Activated CD4-positive, CD25-positive, alpha-beta regulatory T cell (primary cell): ENCODE measurements at places on chromosomes 7 and 10.

DNA sequence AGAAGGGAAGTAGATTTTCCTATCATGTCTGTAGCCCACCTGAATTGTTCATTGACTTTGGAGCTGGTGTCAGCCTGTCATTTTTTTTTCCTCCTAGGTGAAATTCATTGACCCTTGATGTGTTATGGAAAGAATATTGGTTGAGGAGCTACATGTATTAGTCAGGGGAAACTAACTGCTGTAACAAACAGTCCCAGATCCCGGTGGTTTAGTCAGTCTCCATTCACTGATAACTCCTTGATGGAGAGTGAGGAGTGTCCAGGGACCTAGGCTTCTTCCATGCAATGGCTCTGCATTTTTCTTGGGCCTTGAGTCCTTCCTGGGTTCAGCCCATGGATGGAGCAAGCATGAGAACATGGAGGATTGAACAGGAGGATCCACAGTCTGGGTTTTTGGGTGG lies 643.2 kb downstream of the LRMDA start:
- no peak for DNase-seq

DNA sequence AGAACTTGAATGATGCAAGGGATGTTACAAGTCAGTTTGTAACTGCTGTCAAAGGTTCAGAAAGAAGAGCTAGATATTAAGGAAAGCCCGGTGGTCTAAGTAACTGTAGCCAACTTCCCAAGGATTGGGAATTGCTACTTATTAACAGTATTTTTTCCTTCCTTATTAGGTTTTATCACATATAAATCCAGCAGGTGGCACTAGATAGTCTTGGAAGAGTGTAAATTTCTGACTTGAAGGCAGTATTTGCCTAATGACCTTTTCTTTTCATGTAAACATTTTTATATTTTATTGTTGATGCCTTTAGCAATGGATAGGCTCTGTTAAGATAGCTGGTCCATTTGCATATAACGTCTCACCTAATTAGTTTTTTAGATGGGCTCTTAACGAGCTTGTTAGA lies 51.2 kb downstream of the ANLN start:
- no peak for DNase-seq

DNA sequence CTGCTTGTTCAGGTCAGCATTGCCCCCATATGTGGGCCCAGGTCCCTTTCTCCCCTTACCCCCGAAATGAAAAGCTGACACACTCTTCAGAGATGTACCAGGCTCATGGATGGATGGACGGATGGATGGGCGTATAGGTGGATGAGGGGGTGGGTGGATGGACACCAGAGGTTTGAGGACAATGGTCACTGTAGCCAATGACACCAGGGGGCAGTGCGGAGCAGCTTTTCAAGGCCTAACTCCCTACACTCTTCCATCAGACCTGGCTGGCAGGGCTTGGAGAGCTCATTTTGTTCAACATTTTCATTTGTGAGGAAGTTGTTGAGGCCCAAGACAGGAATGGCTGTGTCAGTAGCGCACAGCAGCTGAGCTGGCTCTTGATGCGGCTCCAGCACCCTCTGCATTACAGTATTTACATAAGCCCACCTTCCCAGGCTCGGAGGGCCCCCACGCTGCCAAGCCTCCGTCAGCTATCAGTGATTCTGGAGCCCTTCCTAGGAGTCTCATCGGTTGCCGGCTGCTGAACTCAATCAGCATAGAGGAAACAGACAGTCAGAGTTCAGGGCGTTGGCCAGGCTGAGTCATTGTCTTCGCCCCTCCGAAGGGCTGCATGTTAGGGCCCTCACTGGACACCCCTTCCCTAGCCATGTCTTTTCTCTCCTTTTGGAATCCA lies 11.6 kb upstream of the FFAR4 start:
- DNase-seq: peak; percentile 23

DNA sequence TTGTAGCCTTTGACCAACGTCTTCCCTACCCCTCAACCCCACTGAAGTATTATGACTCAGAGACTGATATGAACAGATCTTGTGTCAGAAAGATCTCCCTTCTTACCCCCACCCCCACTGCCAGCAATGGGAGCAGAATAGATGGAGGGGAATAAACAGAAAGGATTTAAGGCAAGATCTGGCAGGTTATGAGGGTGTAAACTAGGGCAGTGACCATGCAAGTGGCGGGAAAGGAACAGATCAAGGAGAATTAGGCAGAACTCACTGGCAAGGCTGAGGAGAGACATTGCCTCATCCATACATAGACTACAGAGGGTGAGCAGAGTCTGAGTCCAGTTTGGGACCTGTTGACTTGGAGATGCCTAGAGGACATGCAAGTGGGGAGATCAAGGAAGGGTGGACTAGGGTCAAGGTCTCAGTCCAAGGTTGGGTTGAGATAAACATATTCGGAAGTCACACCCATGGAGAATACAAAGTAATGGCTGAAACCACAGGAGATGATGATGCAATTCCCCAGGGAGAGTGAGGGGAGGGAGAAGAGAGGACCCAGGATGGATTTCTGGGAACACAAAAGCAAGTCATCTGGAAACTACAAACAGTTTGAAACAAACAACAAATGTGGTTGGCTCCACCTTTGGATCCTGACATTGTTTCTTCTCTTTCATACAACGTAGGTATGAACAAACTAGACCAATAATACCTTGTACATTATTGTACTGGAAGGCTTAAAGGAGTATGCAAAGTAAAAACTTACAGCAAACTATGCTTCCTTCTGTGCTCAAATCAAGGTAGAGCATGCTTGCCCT lies 44.9 kb upstream of the IL6 start:
- DNase-seq: no peak

DNA sequence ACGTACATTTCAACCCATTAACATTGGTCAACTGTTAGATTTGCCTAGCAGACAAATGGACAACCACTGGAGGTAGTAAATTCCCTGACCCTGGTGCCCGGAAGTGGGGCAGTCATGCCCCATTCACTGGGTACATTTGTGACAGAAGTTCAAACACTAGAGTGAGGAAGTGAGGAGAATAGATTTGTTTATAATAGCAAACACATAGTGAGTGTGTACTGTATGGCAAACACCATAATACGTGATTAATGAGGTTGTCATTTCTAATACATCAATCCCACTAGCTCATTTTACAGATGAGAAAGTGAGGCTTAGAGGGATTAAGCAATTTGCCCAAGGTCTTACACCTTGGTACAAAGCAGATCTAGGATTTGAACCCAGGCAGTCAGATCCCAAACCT lies 181.9 kb upstream of the MKLN1 start:
- DNase-seq: no peak

- no peak for DNase-seq
Observed at GRCh38 chr10:22931948-22932347, 4.1 kb downstream of the ARMC3 start.

- no peak for DNase-seq
Observed at GRCh38 chr10:29099001-29099400, 189.9 kb upstream of the LYZL1 start.

DNA sequence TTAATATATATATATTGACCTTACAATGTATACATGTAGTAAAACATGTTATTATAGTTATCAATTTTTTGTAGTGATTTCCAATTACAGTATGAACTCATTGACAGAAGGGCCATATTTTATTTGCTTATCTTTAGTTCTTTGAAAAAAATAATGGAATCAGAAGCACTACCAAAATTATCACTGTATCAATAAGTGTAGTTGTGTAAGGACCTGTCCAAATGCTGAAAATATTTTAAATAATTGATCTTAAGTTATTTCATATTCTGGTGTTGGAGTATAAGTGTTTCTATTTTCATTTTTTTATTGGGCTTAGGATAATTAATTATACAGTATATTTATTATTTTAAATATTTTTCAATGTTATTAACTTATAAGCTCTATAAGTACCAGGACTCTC lies 8.5 kb upstream of the DGKB start:
- no peak for DNase-seq

GRCh38 chr10:63889803-63890202 lies 368.6 kb downstream of the REEP3 start:
- DNase-seq: no peak

GRCh38 chr7:100799037-100799896 lies 28.1 kb downstream of the EPHB4 start:
- DNase-seq: peak; percentile 10

- DNase-seq: no peak
Observed at GRCh38 chr7:150335774-150336112, 5.7 kb downstream of the RARRES2 start.

- no peak for DNase-seq
Observed at GRCh38 chr7:65325793-65326432, 47.7 kb upstream of the ZNF92 start.

DNA sequence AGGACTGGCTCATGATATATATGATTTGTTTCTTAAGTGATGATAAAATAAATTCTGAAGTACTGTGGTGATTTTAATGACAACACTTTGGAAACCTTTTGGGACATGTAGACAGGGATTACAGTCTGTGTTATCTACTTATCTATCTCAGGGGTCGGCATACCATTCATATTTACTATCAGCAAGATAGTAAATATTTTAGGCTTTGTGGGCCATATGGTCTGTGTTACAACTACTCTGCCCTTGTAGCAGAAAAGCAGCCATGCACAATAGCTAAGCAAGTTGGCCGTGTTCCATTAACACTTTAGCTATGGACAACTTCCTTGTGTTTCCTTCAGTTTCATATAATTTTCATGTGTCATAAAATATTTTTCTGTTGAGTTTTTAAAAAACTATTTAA lies 97.8 kb upstream of the PRPS1L1 start:
- DNase-seq: no peak

DNA sequence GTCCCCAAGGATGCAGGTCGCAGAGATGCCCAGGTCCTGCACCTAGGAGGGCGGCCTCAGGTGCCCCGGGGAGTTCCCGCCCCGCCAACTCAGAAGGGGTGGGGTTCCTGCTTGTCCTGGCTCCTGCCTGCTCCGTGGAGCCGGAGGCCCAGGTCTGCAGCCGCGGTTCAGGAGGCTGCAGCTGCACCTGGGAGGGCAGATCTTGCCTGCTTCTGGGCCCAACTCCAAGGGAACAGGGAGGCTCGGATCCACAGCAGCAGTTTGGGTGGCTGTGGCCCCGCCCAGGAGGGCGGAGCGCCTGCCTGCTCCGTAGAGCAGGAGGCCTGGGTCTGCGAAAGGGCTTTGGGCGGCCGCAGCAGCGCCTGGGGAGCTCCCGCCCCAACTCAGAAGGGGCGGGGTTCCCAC lies 108.2 kb upstream of the EGR2 start:
- no peak for DNase-seq

DNA sequence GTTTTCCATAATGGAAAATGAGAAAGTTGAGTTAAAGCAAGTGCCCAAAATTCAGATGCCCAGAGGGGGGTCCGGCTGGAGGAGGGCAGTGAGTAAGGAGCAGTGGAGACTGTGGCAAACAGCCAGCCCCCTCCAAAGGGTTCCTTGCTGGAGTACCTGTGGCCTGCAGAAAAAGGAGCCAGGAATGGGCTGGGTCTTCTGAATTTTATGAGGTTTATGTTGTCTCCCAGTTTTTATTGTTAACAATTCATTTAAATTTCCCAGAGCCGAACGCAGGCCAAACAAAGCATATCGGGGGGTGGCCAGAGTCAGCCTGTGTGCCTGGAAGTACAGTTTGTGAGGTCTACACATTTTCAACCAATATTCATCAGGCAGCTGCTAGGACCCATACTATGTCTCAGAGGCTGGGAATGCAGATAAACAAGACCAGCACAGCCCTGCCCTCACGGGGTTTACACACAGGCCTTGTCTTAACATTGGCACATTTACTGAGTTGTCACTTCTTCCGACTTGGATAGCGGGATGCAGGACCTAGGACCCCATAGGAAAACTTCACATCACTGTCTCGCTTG lies 12.9 kb upstream of the CSGALNACT2 start:
- DNase-seq: no peak

DNA sequence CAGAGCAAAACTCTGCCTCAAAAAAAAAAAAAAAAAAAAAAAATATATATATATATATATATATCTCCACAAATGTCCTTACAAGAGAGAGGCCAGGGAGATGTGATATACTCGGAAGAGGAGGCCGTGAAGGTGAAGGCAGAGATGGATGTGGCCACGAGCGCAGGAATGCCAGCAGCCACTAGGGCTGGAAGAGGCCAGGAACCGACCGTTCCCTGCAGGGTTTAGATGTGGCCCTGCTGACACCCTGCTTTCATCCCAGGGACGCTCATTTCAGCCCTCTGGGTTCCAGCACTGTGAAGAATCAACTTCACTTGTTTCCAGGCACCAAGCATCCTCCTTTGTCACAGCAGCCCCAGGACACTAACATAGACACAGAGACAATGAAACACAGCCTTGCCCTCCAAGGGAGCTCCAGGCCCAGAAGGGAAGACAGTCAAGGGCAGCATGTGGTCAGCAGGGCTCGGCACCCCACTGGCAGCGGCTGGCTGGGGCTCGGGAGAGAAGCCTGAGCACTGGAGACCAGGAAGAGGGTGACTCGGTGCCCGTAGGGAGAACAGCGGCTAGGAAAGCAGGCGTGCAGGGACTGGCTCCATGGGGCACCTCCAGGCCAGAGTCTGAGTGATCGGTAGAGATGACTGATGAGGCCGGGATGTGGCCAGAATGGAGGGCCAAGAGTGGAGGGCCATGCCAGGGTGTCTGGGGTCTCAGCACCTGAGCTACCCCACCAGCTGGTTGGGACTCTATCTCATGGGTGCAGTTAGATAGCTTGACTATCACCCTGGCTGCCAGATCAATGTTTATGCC lies 7.6 kb downstream of the WDR86 start:
- DNase-seq: no peak

DNA sequence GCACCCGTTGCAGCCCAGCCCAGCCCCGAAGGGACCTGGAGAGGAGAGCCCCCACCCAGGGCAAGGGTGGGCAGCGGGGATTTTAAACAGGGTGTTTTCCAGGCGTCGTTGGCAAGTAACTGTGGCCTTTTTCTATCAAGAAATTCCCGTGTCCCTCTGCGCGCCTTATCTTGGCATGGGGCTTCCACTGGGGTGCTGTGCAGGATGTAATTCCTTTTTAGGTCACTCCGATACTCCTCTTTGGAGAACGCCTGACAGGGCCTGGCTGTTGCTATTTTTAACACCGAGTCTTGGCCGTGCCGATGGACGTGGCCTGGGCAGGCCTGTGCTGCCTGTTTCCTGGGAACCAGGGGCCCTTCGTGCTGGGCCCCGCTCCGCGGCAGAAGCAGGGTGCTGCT lies 93.8 kb downstream of the INPP5A start:
- DNase-seq: no peak

DNA sequence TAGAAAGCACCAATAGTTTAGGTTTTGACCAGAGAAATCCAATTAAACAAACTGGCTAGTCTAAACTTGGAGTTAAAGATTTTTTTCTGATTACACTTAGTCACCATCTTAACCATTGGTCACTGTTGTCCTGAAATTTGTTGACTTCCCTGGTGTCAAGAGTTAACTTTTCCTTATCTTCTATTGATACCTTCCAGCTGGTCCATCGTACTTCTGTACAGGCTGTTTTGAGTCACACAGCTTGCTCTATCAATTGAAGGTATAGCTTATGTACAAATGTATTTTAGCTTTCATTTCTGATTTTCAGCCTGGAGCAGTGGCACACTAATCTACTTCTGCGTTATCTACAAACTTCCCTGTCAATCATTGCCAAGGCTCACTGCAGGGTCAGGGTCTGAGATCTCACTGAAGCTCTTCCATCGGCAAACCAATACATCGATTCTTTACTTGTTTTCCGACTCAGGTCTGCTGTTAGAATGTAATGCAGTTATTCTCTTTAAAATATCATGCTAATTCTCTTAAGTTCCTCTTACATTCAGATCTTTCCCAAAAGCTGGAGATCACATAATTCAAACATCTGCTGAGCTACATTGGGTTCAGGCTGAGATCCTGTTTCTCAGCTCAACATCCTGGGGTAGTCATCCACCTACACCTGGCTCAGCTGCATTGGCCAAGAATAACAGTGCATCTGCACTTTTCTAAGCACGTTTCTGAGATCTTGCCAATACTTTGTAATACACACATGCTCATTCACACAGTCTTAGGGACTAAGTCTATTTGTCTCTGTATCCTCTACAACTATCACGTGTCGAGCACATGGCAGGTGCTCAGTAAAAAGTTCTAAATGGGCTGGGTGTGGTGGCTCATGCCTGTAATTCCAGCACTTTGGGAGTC lies 11.3 kb downstream of the MRPS33 start:
- no peak for DNase-seq
